Muscle of arm (tissue), 14 donors: ENCODE measurements at places on chromosomes 6 and 20. TPM values are rescaled to one million over a fixed set of nuclear protein-coding genes. Genes with fewer than 3 reads are reported as not detected.
A peak's percentile ranks its signal among the peaks of the same experiment; 100 is the strongest.

DNA sequence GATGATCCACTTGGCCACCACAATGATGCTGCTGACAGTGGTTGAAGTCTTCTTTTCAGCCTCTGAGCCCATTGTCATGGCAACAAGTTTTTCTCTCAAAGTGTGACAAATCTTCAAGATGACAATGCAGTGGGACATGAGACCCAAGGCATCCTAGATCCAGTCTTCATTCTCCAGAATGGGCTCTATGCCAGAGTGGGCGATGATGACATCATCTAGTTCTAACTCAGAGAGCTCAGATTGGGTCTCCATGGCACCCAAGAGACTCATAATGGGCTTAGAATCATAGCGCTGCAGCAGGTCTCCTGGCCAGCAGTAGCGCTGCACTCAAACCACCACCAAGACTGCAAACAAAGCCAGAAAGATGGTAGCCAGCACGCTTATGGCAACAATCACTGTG lies 973.6 kb downstream of the EYS start:
- DNase-seq: no peak

- DNase-seq: peak; percentile 59
Observed at GRCh38 chr6:113894712-113895674, 37.8 kb downstream of the MARCKS start.

- DNase-seq: peak; percentile 19
Observed at GRCh38 chr6:46234156-46234556, 63.4 kb upstream of the ENPP5 start.

- DNase-seq: no peak
Observed at GRCh38 chr6:74891349-74891831, 314.5 kb downstream of the COL12A1 start.

GRCh38 chr6:147949981-147950622 lies 392.5 kb upstream of the SASH1 start:
- DNase-seq: no peak

GRCh38 chr6:34463299-34463698 lies 2.6 kb upstream of the PACSIN1 start:
- no peak for DNase-seq

DNA sequence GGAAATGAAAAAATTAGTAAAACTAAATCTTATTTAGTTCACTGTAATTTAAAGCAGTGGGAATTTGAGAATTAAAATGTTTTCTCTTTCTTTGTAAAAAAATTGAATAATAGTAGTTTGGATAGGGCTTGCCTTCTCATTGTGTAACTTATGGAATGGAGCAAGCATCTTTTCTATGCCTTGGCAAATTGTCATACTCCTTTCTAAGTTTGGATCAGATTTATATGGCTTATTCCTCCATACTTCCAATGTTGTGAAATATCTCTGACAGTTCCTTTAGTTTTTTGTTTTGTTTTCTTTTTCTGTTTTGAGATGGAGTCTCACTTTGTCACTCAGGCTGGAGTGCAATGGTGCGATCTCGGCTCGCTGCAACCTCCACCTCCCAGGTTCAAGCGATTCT lies 176.4 kb downstream of the SAMD5 start:
- no peak for DNase-seq

DNA sequence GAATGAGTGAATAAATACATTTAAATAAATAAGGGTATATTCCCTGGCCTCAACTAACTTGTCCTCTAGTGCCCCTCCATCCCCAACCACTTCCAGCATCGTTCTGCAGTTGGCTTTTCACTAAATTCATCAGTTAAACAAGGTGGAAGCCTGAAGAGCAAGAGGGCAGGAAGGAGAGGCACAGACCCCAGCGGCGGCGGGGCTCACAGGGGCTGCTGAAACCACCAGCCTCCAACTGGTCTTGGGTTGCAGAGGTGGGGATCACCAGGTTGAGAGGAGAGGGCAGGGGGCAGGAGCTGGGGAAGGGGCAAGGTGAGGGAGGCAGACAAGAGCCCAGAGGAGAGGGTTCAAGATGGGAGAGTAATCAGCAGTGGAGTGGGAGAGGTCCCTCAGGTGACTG lies 27.1 kb downstream of the KCNK5 start:
- DNase-seq: no peak

DNA sequence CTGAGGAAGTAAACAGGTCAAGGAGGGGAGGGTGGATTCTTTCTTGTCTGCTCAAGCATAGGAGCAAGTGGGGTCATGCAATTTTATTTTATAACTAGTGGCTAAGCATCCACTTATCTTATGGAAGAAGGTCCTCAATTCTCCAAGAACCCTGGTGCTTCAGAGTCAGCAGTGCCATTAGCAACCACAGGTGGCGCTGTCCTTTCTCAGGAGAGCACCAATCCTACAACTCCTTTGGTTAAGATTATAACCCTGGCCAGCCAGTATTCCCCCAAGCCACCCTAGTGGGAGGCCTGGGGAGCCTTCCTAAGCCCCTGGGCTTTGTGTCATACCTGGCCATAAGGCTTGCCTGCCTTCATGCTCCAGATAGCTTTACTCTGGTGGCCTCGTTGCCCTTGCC lies 60.7 kb downstream of the PCSK2 start:
- DNase-seq: no peak

DNA sequence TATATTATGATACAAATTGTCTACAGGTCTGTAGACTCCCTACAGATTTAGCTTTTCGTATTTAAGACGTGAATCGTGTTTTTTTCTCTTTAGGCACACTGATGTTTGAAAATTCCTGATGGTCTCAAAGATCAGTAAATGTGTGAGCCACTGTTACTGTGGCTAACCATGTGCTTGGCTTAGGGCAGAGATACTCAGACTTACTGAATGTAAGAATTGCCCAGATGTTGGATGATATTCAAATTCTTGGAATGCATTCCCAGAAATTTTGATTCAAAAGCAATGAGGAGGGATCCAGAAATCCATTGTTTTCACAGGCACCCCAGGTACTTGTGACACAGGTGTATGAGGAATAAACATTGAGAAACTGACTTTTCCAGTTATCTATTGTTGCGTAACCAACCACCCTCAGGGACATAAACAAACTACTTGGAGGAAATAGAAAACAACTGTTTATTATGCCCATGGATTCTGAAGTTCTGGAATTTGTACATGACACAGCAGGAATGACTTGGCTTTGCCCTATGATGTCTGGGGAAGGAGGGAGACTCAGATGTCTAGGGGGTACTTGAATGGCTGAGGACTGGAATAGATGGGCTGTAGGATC lies 339.6 kb upstream of the CITED2 start:
- no peak for DNase-seq

DNA sequence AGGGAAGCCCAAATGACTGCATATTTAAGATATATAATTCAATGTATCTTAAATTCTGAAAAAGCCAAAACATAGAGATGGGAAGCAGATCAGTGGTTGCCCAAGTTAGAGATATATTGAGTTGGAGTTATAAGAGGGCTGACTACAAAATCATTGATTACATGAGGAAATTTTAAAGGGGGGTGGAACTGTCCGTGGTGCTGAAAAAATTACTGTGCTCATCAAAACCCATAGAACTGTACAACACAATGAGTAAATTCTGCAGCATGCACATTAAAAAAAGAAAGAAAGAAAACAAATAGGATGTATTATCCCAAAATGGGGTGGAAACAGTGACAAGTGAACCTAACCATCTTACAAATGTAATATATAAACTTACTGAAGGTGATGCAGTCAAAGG lies 100.9 kb downstream of the FUT9 start:
- peak; percentile 7 for DNase-seq

DNA sequence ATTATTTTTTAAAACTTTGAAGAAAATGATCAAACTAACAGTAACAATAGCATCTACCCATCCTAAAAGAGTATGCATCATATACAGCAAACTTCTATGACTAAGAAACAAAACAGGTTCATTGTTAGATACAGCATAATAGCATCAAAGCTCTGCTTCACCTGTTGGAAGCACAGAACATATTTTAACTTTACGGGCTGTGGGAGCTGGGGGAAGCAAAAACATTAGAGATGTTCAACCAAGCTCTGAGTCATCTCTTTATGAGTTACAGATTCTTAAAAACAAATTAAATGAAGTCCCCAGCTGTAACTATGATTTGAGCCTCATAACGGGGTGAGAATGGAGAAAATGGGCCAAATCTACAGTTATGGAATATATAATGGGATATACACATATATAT lies 63.4 kb downstream of the SYNE1 start:
- no peak for DNase-seq

DNA sequence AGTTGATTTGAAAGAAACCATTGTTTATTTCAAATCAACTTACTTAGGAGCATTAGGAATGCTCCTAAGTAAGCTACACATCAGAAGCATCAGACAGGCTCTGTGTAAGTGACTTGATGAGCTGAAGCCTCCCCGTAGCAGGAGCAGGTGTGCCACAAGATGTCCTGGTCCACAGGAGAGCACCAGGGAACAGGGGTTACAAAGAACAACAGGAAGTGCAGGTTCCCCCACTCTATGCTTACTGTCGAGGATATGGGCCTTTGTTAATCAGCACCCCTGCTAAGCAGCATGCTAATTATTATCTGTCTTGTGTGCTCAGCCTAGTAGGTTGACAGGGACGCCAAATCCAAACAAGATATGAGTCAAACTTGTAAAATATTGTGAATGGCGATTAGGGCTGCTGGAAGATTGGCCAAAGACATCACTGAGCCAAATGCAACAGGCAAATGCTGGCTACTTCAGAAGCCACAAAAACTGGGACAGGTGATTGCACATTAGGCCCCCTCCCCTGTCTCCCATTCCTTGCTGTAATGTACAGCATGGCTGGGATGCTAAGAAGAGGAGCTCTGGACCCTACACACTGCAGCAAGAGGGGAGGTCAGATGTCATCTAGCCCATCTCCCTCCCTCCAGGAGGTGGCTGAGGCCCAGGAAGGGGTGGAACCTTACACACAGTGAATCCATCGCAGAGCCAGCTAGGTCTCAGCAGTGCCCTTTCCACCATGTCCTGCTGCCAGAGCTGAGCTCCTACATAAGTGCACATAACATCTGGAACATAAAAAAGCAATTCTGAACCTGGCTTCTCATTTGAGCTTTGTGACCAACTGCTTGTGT lies 939 bp downstream of the TGM3 start:
- no peak for DNase-seq

GRCh38 chr6:98927534-98927933 lies 20.2 kb downstream of the FBXL4 start:
- DNase-seq: no peak

- DNase-seq: no peak
Observed at GRCh38 chr20:38779247-38780097, 26.0 kb upstream of the PPP1R16B start.

GRCh38 chr6:151875524-151875923 lies 68.0 kb downstream of the ESR1 start:
- no peak for DNase-seq

DNA sequence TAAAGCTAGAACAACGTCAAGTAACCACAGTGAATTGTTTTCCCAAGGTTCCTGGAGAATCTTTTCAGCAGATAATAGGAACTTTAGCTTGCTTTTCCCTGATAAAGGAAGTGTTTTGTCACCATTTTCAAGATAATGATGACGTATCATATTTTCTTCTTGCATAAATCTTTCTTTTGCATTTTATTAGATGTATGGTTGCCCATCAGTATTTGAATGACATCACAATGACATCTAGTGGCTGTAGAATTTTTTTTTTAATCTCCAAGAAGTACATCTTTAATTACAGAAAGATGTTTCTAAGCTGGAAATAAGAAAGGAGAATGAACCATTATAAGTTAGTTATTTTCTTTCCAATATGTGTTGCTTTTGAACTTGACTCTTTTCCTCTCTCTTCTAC lies 83.0 kb downstream of the CENPW start:
- DNase-seq: no peak

- no peak for DNase-seq
Observed at GRCh38 chr20:39057143-39057542, 95.0 kb downstream of the DHX35 start.

DNA sequence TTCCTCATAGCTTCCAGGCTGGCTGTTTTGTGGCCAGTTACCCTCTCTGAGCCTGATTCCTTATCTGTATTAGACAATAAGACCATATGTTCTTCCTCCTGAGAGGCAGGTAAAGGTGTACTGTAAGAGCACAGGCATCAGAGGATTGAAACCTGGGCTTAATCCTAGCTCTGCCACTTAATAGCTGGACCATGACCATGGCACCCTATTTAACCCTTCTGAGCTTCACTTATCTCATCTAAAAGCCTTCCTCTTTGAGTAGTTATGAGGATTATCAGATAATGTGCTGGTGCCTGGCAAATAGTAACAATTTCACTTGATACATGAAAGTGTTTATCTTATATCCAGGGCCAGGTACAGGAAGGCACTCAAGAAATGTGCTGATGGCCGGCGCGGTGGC lies 34.9 kb downstream of the BCL2L1 start:
- no peak for DNase-seq

DNA sequence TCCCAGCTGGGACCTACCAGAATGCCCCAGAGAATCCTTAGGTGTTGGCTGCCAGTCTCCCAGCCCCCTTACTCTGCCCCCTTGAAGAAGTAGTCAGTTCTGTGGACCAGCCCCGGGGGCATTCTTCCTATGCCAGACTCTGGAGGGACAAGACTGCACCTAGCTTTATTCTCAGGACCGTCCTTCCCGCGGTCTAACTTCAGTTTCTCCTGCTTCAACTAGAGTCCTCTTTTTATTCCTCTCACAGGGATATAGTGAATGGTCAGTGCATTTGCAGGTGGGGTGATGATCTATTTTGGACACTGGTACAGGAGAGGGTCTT lies 35.9 kb upstream of the MDFI start:
- no peak for DNase-seq

- no peak for DNase-seq
Observed at GRCh38 chr6:137339929-137340559, 120.9 kb upstream of the IFNGR1 start.

GRCh38 chr6:43608310-43608763 lies 20.7 kb downstream of the GTPBP2 start:
- DNase-seq: peak; percentile 68

DNA sequence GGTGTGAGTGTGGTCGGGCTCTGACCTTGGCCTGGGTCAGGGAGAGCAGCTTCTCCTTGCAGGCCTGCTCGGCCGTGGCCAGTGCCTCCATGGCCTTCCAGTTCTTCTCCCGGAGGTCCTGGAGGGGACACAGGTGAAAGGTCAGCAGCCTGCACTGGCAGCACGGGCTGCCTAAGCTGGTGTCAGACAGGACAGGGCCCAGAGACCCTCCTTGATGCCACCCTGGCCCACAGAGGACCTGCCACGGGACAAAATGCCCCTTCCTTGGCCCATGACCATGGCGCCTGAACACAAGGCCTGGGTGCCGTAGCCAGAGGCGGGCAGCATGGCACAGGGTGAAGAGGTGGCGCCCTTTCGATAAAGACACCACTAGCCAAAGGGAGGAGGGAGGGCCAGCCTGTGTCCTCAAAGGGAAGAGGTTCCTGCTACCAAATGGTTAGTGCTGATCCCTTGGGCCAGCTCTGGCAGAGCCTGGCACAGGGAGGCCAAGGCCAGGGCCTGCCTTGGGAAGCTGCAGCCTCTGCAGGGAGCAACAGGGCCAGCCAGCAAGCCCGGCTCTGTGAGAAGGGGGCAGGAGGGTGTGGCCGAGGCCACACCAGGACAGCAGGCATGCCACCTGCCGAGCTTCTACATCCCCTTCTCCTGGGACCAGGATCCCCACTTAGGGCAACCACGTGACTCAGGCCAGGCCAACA lies 54.8 kb downstream of the DSTN start:
- DNase-seq: no peak

NFATC2 gene
- 5.5 TPM for polyA plus RNA-seq

VSX1 gene
- not detected for polyA plus RNA-seq

NOX3 gene
- polyA plus RNA-seq: not detected

GSTA1 gene
- polyA plus RNA-seq: 75.7 TPM

TPX2 gene
- polyA plus RNA-seq: 29.6 TPM

PSORS1C1 gene
- polyA plus RNA-seq: not detected

NEDD9 gene
- not detected for polyA plus RNA-seq

TOX2 gene
- 3.9 TPM for polyA plus RNA-seq

LPA gene
- 0.21 TPM for polyA plus RNA-seq

SLPI gene
- polyA plus RNA-seq: not detected
